Fibroblast of upper back skin (primary cell): ENCODE measurements at places on chromosomes 5 and 9.

- DNase-seq, result no peak
These were observed 25.2 kb downstream of the IL12B start for GRCh38 chr5:159304961-159305595.

DNA sequence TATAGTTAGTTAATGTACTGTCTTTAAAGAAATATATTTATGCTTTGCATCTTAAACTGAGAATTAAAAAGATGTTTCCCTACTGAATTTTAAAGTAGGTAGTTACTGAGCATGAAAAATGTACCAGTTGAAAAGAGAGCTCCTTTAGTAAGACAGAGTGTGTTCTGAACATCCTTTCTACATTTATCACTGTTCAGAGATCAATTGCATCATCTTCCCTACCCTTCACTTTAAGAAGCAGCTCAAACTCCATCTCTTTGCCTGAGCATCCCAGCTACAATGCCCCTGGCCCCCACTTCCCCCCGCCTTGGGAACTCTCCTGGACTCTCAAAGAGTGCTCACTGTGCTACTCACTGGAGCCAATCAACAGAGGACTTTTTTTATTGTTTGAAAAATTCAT lies 164.7 kb downstream of the GNAQ start:
- DNase-seq, result peak; percentile 20

DNA sequence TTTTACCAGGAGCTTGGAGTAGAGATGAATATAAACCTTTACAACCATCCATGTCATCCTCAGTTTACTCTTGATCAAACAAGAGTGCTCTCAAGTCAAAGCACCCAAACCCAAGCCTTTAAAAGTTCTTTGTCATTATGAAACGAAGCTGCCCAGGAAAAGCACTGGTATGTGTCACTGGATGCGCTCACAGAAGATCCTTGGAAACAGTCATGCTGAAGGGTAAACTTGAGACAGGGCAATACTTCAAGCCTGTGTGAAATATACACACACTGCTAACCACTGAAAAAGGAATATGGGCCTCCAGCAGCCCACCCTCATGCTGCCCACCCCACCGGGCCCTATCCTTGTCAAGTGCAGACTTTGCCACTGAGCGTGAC lies 84.5 kb downstream of the PRRT1B start:
- no peak for DNase-seq

DNA sequence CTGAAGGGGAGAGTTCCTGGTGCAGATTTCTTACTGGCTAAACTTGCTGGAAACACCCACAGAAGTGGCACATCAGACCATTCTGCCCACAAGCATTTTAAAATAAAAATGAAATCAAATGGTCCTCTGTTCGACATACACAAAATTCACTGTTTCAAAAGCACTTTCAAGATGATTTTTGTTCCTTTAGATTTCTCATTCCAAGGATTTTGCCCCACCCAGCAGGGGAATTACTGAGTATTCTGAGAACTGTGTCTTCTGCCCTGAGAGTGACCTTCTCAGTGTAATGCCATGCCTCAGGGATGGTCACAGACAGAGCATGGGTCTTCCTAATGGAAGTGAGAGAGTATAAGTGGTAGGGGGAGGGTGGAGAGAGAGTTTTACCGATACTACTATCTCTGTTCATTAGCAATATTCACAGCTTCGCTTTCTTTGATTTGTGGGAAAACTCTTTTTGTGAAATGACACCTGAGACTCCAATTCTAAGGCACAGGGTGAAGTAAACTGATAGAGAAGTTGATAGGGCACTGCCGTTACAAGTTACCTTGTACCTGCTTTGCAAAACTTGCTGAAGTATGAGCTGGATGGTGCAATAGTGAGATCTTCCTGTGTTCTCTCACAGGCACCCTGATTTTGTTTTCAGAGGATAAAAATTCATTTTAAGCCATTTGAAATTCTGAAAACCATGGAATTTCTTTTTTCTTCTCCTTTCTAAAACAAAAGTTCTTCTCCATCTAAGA lies 95.8 kb upstream of the CD180 start:
- DNase-seq, result no peak

GRCh38 chr9:93058355-93059010 lies at the start of gene SUSD3:
Gene SUSD3, plus strand, starts transcription at chr9:93058701. Its CDS starts 42 bp downstream, at chr9:93058743.
- DNase-seq, result peak; percentile 37

- DNase-seq, result no peak
These were observed 33.1 kb upstream of the LARP1 start for GRCh38 chr5:154722097-154722496.

DNA sequence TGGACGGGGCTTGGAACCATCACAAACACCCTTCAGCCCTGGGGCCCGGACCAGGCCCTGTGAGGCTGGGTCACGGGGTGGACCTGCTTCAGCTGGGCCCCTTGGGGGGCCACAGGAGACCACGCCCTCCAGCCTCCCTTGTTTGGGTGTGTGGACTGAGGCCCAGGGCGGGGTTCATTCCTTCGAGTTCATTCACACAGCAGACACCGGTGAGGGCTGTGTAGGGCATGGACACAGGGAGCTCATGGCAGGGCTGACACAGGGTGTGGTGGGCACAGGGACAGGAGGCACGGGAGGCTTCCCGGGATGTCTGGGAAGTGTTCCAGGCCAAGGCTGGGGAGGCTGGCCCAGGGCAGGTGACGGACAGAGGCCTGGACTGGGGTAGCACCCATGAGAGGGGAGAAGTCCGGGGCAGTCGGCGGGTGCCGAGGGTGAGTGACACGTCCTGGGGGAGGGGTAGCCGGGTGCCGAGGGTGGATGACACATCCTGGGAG lies 8.9 kb downstream of the DNLZ start:
- peak; percentile 23 for DNase-seq

- DNase-seq, result no peak
These were observed 96.0 kb downstream of the GALNT10 start for GRCh38 chr5:154286557-154286956.

GRCh38 chr5:117681431-117682254 lies 1107.0 kb upstream of the SEMA6A start:
- peak; percentile 27 for DNase-seq

GRCh38 chr5:83752700-83753099 lies 32.0 kb upstream of the HAPLN1 start:
- DNase-seq, result peak; percentile 41

GRCh38 chr5:121695307-121695706 lies 156.4 kb upstream of the FTMT start:
- DNase-seq, result no peak

DNA sequence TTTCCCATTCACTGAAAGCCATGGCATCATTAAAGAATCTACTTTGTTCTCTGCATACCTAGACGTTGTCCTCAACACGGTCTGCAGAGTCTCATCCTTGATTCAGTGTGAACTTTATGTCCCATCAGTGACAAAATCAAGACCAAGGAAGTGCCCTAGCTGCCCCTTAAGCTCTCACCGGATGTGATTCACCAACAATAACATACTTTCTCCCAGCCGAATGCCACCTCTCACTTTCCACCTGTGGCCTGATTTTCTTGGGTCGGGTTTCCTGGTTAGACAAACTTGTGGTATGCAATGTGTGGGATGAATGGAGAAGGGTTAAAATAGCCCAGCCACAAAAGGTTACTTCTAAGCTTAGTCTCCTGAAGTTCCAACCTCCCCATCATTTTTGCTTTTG lies 145.3 kb upstream of the PAPPA start:
- DNase-seq, result no peak

GRCh38 chr5:172895549-172895948 lies 61.5 kb downstream of the ERGIC1 start:
- DNase-seq, result no peak

GRCh38 chr5:172188033-172188892 lies at the start of gene STK10:
Gene STK10, minus strand, starts transcription at chr5:172188224. Its CDS starts 182 bp downstream, at chr5:172188042.
- DNase-seq, result peak; percentile 91

- DNase-seq, result no peak
These were observed 69.6 kb upstream of the NR5A1 start for GRCh38 chr9:124576751-124577150.

DNA sequence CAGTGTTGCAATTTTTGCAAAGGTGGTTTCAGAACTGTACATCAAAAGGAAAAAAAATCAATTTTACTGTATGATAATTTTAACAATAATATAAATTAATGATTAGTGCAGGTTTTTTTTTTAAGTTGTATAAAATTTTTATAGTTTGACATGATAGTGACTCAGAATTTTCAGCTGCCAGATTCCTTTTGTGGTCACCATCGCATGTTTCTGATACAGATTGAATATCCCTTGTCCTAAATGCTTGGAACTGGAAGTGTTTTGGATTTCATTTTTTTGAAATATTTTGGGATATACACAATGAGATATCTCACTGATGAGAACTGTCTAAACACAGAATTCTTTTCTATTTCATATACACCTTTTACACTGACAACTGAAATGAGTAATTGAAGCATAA lies 361.3 kb downstream of the RAB3C start:
- peak; percentile 65 for DNase-seq

DNA sequence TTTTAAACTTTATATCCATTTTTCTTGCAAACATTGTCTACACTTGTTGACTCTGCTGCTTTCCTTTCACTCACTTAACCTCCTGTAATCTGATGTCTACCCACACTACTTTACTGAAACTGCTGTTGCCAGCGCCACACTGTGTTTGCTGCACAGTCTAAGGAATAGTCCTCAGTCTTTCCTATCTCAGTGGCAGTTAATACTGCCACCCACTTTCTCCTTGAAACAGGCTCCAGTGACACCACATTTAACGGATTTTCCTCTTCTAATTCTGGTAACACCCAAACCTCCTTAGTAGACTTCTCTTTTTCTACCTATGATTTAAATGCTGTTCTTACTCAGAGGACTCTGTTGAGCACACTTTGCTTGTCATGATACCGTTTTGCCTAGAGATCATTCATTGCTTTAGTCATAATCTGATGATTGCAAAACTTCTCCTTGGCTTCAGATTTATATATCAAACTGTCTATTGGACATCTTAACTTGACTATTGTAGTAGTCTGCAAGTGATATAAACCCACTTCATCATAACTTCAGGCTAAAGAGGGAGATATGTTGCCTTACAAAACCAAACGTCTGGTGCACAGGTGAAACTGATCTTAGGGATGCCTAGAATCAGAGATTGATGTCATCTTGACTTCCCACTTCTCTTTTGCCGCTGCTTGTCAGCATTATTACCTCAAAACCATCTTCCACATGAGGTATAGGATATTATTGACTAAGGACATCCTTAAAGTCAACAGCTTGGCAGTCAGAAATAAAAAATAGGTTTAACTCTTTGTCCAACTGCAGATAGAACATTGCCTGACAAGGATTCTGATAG lies 94.1 kb downstream of the CDC42SE2 start:
- no peak for DNase-seq

DNA sequence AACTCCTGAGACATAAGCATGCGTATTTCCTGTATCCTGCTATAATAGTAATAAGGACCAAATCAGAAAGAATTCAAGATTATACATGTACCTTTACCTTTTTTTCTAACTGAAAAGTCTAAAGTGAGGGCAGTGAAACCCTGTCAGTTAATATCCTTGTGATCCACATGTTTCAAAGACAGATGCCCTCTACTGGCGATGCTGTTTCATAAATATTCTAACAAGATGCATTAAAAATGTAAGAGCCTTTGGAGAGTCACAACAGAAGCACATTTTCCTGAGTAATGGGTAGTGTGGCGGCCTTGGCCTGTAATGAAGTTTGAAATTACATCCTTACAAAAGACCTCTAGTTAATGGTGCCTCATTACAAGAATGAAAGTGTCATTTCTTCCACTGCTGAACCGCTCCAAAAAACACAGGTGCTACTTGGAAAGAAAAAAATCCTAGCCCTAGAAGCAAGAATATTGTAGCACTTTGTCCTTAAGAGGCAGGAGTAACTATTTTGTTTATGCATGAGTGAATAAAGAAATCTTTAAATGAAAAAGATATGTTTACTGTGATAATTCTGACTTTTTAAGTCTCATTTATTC lies 232.6 kb downstream of the EPB41L4A start:
- DNase-seq, result peak; percentile 44

GRCh38 chr9:105255421-105255820 lies 11.0 kb downstream of the SLC44A1 start:
- no peak for DNase-seq

DNA sequence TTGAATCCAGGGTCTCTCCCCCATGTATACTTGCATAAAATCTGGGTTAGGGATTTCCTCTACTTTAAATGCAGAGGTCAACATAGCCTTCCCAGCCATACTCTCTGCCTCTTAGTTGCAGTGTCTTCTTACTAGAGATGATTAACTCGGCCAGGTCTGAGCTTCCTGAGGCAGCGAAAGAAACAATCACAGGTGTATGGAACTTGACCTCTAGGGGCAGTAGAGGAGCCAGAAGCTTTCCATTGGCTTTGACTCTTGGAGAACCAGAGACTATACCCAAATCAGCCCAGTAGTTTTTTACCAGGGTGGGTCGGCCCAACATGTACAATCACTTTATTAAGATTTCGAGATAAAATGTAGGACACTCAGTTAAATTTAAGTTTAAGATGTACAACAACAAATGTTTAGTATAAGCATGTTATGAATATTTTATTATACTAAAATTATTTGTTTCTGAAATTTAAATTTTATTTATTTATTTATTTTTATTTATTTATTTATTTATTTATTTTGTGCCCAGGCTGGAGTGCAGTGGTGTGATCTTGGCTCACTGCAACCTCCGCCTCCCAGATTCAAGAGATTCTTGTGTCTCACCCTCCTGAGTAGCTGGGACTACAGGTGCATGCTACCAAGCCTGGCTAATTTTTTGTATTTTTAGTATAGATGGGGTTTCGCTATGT lies 48.0 kb upstream of the DMRT3 start:
- DNase-seq, result peak; percentile 1

DNA sequence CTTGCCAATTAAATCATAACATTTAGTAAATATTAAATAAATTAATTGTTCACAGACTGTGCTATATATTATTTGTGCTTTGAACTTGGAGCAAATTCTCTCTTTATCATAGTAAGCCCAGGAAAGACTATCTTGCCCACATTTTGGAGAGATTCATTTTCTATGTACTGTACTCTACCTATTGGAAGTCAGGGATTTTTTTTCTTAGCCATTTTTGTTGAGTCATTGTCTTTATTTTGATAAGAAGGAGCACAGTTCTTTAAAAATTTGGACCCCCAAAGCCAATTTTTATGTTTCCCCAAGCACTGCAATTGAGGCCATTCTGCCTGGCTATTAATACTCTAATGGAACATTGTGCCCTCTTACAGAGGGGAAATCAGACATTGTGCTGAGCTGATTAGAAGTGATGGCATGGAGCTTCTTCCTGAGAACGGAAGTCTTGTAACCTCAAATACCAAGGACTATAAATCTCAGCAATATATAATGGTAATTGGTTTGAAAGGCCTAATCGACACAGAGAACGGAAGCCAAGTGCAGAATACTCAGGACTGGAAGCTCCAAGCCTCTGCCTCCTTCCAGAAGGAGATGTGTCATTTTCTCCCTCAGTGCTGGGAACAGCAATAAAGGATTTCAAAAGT lies 188.8 kb upstream of the PAPPA start:
- peak; percentile 31 for DNase-seq

GRCh38 chr9:9100070-9100469 lies 1300.5 kb upstream of the DMAC1 start:
- DNase-seq, result no peak
